ENCODE measurements at places on chromosomes 2 and 18.

DNA sequence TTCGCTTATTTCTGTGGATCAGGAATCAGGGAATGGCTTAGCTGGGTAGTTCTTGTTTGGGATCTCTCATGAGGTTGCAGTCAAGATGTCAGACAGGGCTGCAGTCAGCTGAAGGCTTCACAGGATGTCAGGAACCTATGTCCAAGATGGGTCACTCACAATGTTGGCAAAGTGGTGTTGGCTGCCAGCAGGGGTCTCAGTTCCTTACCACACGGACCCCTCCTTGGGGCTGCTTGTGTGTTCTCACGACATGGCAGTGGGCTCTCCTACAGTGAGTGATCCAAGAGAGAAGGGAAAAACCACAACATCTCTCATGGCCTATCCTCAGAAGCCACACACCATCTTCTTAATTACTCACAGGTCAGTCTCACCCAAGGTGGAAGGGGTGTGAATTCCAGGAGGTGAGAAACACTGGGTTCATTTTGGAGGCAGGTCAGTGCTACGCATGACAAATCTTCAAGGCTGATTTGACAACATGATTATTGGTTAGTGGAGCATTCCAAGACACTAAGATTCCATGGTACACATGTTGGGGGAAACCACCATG lies 1.3 kb upstream of the ANTXR1 start:
- no peak for DNase-seq
- no peak overlapping the region for H3K4me3 ChIP-seq
- no peak overlapping the region for H3K27ac ChIP-seq
- no peaks in the 10 kb centered on the region for H3K36me3 ChIP-seq

- H3K27me3 ChIP-seq: no peaks in the 10 kb centered on the region
- H3K36me3 ChIP-seq: no peaks in the 10 kb centered on the region
- H3K4me1 ChIP-seq: no peaks in the 10 kb centered on the region
Measured at GRCh38 chr2:127049927-127050802, 56.8 kb downstream of the BIN1 start.

DNA sequence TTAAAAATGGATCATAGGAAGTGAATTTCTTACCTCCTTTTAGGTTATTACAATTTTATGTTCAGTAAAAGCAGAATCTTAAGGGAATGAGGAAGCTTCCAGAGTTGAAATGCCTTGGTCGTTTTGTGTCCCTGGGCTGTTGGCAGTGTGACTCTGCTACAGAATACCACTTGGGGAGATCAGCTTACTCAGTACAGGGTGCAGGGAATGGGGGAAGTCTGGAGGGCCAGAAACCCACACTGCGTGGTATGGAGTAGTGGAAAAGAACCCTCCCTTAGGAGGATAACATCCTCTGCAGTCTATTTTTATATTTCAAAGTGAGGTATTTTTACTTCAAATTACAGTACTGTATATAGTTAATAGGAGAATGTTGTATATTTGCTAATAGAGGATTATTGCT lies 51.1 kb downstream of the R3HDM1 start:
- no peaks in the 10 kb centered on the region for H3K36me3 ChIP-seq
- no peaks in the 10 kb centered on the region for H3K4me1 ChIP-seq
- no peaks in the 10 kb centered on the region for H3K27me3 ChIP-seq
- no peak overlapping the region for H3K27ac ChIP-seq
- no peak for DNase-seq

GRCh38 chr2:119943058-119943457 lies 69.8 kb upstream of the EPB41L5 start:
- no peak for DNase-seq
- H3K27ac ChIP-seq: no peak overlapping the region
- H3K36me3 ChIP-seq: peaks cover 16% of the 10 kb centered on the region
- H3K4me3 ChIP-seq: no peak overlapping the region

GRCh38 chr2:65420712-65421431 lies 11.5 kb downstream of the SPRED2 start:
- no peak overlapping the region for H3K4me3 ChIP-seq
- H3K27ac ChIP-seq: peak overlapping the region; percentile 42
- peak; percentile 31 for DNase-seq
- H3K4me1 ChIP-seq: peaks cover 22% of the 10 kb centered on the region

DNA sequence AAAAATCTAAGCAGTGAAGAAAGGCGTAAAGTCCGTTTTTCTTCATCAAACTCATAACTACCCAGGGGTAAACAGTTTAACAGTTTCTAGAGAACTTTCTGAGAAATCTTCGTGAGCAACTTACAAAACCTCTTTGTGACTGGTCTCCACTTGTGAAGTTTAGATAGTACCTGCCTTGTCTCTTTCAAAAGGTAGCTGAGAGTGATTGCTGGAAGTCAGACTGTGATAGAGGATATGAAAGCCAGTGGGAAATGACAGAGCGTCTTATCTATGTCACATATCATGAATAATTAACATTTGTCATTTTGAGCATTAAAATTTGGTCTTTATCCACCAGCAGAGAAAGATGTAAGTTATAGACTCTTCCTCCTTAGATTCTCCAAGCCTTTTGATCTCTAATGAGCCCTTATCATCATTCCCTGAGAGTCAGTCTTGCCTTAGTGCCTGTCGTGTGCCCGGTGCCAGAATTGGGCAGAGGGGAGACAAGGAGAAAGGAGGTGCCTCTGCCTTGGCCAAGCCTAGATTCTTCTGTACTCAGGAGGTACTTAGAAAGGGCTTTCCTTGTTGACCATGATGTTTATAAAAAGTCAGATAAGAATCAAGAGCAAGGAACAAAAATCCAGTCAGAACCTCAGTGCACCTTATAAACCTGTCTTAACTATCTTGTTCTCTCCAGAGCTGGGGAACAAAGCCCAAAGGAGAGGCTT lies 205.1 kb upstream of the EPAS1 start:
- no peaks in the 10 kb centered on the region for H3K4me1 ChIP-seq
- no peaks in the 10 kb centered on the region for H3K27me3 ChIP-seq
- no peaks in the 10 kb centered on the region for H3K36me3 ChIP-seq
- no peak overlapping the region for H3K27ac ChIP-seq
- no peak overlapping the region for H3K4me3 ChIP-seq

- H3K36me3 ChIP-seq: no peaks in the 10 kb centered on the region
- H3K27me3 ChIP-seq: peaks cover 5% of the 10 kb centered on the region
- no peaks in the 10 kb centered on the region for H3K4me1 ChIP-seq
- no peak overlapping the region for H3K27ac ChIP-seq
Measured at GRCh38 chr2:240711296-240711695, 19.6 kb downstream of the AQP12A start.

- no peak overlapping the region for H3K27ac ChIP-seq
- no peaks in the 10 kb centered on the region for H3K36me3 ChIP-seq
- no peak overlapping the region for H3K4me3 ChIP-seq
- no peaks in the 10 kb centered on the region for H3K27me3 ChIP-seq
- DNase-seq: no peak
Measured at GRCh38 chr2:39696838-39697237, 31.1 kb downstream of the TMEM178A start.

- no peaks in the 10 kb centered on the region for H3K4me1 ChIP-seq
- H3K4me3 ChIP-seq: no peak overlapping the region
- no peaks in the 10 kb centered on the region for H3K36me3 ChIP-seq
- no peak for DNase-seq
- no peak overlapping the region for H3K27ac ChIP-seq
- H3K27me3 ChIP-seq: no peaks in the 10 kb centered on the region
Measured at GRCh38 chr2:130878316-130878715, 41.6 kb downstream of the ARHGEF4 start.

GRCh38 chr2:8247905-8248622 lies 433.8 kb upstream of the ID2 start:
- no peaks in the 10 kb centered on the region for H3K36me3 ChIP-seq
- H3K27ac ChIP-seq: no peak overlapping the region
- H3K4me1 ChIP-seq: no peaks in the 10 kb centered on the region
